ENCODE measurements at places on chromosomes 5 and 9.

DNA sequence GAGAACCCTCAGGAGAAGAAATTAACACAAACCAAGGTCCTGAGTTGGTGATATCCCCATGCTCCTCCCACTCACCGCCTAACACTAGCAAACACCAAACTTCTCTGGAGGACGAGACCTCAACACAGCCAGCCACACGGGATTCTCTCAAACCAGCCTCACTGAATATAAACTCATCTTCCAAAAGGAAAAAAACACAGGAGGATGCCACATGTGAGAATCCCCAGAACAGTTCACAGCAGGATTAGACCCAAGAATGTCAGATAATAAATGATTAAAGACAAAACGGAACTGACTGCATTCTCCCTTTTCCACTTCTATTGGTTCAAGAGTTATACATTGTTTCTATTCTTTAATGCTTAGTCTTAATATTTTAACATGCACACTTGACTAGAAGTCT is 89.2 kb downstream of the LPAR1 start:
- DNase-seq = no peak

DNA sequence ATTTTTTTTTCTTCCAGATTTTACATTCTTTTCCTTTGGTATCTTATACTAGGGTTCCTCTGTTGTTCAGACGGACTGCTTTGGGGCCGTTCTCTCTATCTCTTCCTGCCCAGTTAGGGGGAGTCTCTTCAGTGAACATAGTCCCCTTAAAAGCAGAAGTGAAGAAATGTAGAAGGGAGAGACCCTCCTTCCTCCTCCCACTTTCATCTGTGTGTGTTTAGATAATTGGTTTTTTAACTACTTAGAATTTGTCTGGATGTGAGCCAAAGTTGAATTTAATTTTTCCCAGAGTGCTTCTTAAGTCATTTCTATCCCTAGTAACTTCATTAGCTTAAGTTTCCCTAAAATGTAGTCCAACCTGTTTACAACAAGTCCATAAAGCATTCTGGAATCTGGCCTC is 167.5 kb downstream of the HACD4 start:
- no peak for DNase-seq

- no peak for DNase-seq
These were observed 5.7 kb downstream of the GCNT1 start for GRCh38 chr9:76464706-76465105.

DNA sequence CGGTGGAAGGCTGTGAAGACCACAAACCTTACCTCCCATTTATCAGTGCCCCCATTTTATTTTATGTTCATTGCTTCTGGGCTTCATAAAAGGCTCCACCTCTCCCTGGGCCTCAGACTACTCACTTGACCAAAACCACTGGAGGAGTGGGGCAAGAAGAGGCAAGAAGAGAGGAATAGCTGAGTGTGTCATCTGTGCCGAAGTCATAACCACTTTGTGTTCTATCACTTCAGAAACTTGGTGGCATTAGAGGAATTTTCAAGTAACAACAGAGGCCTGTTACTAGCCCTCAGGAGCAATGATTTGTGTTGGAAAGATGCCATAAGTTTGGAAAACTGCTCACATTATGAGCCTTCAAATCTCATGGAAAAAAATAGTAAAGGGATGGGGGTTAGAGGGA is 88.7 kb upstream of the PIK3R1 start:
- DNase-seq = no peak

GRCh38 chr5:100643473-100643872 is 108.3 kb downstream of the FAM174A start:
- no peak for DNase-seq

- DNase-seq = no peak
These were observed 14.4 kb upstream of the GALNT10 start for GRCh38 chr5:154176181-154176580.

- DNase-seq = no peak
These were observed 49.8 kb downstream of the FSTL4 start for GRCh38 chr5:133562554-133562953.

- no peak for DNase-seq
These were observed 14.8 kb downstream of the NCS1 start for GRCh38 chr9:130186839-130187522.
